AG04450 (cell line): ENCODE measurements at places on chromosomes 5 and 9.

GRCh38 chr5:153237671-153238332, 252.7 kb upstream of the GRIA1 start:
- no peak for DNase-seq

- DNase-seq, result no peak
These were observed 90.3 kb upstream of the PLCXD3 start for GRCh38 chr5:41600731-41601130.

DNA sequence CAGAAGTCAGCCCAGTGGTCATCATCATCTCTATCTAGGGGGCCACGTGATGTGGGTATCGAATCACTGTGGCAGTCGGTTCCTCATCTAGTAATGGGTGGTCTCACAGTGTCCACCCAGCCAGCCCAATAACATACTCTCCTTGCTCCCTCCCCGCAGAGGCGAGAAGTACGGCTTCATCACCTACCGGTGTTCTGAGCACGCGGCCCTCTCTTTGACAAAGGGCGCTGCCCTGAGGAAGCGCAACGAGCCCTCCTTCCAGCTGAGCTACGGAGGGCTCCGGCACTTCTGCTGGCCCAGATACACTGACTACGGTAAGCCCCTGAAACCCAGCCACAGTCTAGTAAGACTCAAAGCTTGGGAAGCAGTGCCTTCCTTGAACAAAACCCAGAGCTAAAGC, 99.0 kb downstream of the PDE6A start:
- no peak for DNase-seq

- DNase-seq, result no peak
These were observed 34.9 kb downstream of the SLC28A3 start for GRCh38 chr9:84305497-84306131.

DNA sequence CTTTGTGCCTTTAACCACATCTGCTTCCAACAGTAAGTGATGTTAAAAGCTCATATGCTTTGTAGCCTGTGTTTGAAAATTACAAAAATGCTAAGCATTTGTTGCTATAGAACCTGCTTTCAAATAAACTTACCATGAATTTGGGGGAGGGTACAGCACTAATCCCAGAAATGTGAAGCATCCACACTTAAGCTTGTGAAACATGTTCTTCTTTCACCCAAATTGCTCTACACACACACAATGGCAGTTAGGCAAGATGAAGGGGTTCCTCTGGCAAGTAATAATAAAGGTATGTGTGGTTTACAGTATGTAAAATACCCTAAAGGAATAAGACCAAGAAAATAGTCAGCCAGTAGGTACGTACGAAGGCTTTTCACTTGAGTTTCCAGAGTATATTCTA, 165.6 kb downstream of the SMARCA2 start:
- no peak for DNase-seq

- DNase-seq, result no peak
These were observed 219.4 kb downstream of the ATPSCKMT start for GRCh38 chr5:10030219-10030831.

GRCh38 chr9:21681641-21682040, 120.8 kb upstream of the MTAP start:
- no peak for DNase-seq

DNA sequence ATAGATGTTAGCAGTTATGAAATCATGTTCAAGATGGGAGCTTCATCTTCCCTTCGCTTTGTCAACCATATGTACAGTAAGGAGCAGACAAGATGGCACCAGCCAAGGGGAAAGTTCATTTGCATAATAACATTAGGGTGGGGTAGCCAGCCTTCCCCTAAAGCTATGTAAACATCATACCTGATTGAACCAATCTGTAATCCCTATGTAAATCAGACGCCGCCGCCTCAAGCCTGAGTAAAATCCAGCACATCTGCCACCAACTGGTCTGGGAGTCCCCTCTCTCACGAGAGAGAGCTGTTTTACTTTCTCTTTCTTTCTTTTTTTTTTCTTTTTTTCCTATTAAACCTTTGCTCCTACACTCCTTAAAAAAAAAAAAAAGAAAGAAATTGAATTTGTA, 30.8 kb upstream of the REEP2 start:
- DNase-seq, result no peak

- no peak for DNase-seq
These were observed 16.4 kb upstream of the C5orf58 start for GRCh38 chr5:170216257-170216864.

DNA sequence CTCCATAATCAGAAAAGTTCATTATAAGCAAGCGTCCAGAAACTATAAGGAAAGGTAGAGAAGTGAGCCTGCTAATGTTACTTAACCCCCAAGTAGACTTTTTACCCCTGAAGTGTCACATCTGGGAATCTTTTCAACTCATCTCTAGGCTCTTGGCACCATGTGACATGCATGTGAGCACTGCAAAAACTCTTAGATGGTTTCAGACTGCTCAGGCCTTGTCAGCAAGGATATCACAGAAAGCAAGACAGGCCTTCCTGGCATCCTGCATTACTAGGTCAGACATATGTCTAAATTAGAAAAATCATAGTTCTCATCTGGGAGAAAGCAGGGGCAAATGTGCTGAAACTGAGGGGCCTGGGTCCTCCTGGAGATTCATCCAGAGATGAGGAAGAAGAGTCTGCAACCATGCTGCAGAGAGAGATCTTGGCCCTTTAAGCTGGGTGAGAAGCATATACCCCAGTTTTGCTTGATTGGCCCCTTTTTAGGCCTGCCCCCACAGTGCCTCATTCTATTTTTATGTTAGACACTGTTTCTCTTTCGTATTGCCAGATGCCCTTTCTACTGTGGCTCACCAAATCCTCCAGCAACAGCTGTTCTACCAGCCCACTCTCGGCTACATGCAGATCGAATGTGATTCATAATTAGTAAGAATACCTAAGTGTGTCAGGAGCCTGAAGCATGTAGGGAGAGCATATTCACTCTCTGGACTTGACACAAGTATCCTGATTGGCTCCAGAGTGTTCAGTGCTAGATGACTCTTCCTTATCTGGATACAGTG, 19.0 kb downstream of the TMEM8B start:
- peak; percentile 86 for DNase-seq

GRCh38 chr5:147658293-147658932, 124.1 kb downstream of the JAKMIP2 start:
- no peak for DNase-seq

- no peak for DNase-seq
These were observed 175.4 kb downstream of the KIAA0825 start for GRCh38 chr5:94442991-94443390.

DNA sequence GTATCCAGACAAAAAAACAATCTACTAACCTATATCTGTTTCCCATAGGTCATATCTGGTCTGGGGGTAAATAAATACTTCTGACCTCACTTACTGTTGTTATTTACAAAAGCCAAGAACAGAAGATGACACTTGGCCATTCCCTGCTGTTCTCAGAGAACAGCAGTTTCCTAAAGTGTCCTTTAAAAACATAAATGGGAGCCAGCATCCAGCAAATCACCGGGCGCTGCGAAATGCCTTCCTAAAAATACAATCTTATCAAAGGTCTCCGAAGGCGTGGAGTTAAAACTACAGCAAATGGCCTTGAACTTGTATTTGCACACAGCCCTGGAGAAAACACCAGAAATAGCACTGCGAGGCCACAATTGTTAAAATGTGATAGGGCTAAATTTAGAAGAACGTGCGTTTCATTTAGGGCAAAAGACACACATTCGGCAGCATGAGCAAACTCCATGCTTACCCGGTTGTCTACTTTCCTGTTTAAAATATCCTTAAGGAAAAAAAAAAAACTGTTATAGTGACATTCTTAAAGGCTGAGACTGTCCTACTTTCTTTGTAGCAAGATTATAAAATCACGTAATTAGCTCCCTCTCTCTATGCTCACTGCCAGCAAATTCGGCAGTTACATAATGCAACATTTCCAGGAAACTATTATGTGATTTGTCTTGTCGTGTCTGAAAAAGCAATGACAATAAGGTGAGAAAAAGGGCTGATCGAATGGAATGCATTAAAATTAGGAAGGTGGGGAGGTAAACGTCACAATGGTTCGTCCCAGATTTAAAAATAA, 1.5 kb downstream of the NFIL3 start:
- no peak for DNase-seq

GRCh38 chr9:131296460-131296859, 6.9 kb downstream of the PLPP7 start:
- DNase-seq, result no peak

GRCh38 chr5:14298126-14298847, 155.1 kb downstream of the TRIO start:
- no peak for DNase-seq

DNA sequence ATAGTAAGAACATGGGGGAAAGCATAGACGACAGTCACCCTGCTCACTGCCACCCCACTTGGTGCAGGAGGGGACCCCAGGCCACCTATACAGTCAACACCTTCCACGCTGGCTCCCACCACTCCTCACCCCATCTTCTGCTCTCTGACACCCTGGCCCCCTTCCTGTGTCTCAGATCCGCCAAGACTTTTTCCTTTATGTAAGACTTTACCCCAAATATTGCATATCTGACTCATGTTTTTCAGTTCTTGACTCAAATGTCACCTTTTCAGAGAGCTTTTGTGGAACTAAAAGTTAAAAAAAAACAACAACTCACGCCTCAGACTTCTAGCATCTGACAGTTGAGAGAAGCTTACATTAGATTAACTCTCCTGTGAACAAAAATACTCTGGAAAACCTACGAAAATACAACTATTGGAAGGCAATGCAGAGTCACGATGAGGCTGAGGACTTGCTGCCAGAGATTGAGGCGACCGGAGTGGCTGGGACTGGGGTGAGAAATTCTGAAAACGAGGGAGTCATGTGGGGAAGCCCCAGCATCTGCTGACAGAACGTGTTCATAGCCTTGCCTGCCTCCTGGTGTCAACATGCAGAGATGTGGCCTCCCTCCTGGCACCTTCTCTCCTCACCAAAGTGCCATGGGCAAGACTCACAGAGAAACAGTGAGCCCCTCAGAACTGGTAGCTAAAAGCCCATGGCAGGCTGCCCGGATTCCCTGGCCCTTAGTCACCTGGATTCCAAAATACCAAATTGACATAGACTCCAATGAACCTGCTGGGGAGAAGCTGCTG, 22.4 kb upstream of the FCN2 start:
- no peak for DNase-seq

GRCh38 chr5:60020457-60020856, 126.9 kb upstream of the PDE4D start:
- no peak for DNase-seq

DNA sequence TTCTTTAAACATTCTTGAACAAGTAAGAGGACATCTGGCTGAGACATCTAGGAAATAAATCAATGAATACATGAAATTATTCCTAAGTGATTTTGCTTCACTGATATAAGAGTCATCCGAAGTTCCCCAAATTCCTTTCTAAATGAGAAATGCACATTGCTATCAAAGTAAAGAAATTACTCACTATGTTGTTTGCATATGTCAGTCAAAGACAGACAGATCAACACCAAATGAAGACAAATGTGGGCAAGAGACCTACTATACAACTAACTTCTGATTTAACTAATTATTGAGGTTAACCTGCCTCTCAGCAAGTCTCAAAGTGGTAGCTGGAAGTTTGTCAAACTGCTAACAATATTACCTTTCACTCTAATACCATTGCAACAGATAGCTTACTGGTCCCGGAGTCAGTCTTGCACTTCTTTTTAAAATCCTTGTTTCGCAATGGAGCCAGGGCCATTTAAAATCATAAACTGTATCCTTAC, 13.2 kb downstream of the TUT7 start:
- no peak for DNase-seq

- no peak for DNase-seq
These were observed 238.1 kb downstream of the MED10 start for GRCh38 chr5:6140219-6140618.

GRCh38 chr9:86521977-86522376, 167.8 kb upstream of the TUT7 start:
- no peak for DNase-seq

DNA sequence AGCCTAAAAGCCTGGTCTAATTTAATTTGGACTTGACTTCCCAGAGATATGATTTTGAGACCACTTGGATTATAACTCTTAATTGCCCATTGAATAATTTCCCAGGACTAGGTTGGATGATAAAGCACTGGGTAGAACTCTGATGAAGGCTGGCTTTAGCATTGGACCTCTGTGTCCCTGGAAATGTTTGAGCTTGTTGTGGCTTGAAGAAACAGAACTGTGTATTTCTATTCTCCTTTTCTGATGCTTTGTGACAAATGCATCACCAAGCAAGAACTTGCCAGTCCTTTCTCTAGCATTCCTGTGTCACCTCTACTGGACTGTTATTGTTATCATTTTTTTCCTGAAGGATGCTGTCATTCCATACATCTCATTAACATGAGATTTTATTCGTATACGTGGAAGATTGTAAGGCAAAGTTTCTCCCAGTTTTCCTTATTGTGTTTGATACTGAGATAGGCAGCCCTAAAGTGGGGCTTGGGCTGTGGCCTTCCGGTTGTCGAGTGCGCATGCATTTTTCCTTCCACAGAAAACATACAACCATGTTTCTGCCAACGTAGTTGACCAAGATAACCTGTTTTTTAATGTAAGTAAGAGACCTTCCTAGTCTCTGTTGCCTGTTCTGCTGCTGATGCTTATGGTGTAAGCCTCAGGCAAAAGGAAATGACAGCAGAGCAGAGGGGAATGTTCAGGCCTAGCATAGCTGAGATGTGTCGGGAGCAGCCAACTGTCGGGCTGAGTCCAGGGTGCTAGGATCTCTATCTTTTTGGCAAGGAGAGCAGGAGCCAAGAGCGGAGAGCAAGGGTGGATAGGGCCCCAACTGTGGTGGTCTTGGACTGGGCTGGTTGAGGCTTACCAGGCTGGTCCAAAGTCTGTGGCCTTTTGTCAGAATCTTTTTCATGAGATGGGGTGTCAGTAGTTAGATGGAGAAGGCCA, 2.3 kb downstream of the NTRK2 start:
- no peak for DNase-seq

GRCh38 chr5:83377131-83377865, 94.2 kb upstream of the VCAN start:
- DNase-seq, result peak; percentile 59

DNA sequence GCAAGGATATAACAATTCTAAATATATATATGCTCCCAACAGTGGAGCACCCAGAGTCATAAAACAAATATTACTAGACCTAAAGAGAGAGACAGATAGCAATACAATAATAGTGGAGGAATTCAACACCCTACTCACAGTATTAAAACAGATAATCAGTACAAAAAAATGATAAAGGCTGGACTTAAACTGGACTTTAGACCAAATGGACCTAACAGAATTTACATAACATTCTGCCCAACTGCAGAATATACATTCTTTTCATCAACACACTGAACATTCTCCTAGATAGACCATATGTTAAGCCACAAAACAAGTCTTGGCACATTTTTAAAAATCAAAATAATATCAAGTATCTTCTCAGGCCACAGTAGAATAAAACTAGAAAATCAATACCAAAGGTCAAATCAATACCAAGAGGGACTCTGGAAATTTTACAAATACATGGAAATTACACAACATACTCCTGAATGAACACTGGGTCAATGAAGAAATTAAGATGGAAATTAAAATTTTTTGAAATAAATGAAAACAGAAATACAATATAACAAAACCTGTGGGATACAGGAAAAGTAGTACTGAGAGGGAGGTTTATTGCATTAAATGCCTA, 100.8 kb downstream of the FBXL17 start:
- DNase-seq, result no peak

- DNase-seq, result no peak
These were observed 1229.3 kb downstream of the CDH12 start for GRCh38 chr5:21623831-21624230.
